M059J (cell line): ENCODE measurements at places on chromosomes 2 and 18.

- DNase-seq = no peak
These were observed 179.6 kb downstream of the BARD1 start for GRCh38 chr2:214629875-214630274.

DNA sequence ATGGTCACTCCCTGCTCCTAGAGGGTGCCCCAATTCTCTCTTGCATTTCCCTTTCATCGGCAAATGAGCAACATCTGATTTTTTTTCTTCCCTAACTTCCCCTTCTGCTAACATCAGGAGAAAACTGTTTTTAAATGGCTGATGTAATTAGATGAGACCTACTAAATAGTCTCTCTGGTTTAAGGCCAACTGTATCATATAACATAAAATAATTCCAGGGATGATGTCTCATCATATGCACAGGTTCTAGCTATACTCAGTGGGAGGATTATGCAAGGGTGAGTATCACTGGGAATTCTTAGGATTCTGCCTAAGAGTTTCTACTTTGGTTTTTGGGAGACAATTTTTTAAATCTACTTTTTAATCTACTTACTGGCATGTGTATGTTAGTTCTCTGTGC lies 193.4 kb downstream of the PARD3B start:
- DNase-seq = no peak

DNA sequence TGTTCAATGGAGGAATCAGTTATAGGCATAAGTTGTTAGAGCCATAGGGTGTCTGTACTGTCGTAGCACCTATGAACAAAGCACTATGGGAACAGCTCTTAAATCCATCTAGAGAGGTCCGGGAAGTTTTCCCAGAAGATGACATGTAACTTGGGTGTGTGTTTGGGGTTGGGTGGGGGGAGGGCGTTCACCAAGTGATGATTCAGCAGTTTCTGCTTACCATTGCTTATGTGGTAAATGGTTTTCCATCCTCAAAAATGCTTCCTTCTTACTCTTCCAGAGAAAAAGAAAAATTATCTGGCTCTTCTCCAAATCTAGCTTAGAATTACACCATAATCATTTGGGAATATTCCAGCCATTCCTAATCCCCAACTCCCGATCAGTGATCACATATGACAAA lies 361.1 kb upstream of the ZNF521 start:
- no peak for DNase-seq

GRCh38 chr18:49558356-49558755 lies 3.5 kb upstream of the LIPG start:
- no peak for DNase-seq

GRCh38 chr2:55092439-55092838 lies 42.2 kb upstream of the RTN4 start:
- DNase-seq = no peak

DNA sequence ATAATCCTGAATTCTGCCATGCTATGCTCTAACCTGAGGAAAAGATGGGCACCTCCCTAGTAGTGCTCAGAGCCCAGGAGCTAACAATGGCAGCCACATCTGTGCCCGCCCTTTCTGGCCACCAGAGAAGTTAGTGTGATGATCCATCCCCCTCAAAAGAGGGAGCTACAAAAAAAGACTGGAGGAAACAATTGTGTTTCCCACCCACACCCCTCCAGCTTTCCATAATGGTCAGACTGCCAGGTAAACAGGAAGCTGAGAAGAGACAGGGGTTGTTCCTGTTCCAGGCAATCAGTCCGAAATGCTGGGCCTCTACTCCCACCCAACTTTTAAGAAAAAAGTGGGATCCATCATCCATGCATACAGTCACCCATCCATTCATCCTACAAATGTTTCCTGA lies 3.2 kb downstream of the TBC1D8 start:
- no peak for DNase-seq

DNA sequence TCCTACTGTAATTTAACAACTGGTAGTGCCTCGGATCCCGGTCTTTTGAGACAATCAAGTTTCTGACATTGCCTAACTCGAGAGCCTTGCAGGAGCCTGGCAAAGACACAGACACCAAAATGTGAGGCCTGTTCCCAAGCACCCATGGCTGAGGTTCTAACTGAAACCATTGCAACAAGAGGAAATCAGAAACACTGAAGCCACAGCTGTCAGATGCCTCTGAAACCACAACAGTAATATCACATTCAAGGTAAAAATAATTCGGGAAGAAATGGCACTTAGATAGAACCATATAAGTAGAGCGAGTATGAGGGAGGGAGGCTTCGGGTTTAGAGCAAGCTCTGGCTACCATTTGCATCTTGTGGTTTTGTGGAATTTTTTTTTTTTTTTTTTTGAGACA lies 285.9 kb downstream of the FBXO15 start:
- DNase-seq = no peak

DNA sequence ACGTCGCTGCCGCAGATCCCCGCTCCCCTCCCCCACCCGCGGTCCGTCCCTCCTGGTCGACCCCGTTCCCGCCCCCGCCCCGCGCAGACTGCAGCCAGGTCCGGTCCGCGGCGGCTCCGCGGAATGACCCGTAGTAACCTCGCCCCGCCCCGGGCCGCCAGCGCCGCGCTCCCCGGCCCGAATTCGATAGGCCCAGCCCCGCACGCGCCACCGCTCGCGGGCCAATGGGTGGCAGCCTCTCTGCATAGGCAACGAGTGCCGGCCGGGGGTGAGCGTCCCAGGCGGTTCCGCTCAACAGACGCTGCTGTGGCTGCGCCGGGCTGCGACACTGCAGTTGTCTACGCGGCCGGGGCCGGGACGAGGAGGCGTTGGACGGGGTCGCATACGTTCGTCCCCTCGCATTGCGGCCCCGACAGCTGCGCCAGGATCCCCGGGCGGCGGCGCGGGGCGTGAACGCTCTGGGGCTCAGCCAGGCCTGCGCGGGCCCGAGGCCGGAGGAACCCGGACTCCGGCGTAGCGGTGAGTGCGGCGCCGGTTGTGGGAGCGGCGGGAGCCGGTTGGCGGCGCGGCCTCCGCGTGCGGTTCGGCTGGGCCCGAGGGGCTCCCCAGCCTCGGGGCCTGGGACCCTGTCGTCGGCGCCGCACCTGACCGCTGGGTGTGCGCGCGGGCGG lies at the start of gene ACSL3:
ACSL3 (plus strand) TSS at position 297 of the 671 bp plus-strand sequence. CDS start 47,737 bp downstream, outside the sequence.
- DNase-seq = peak; percentile 92

- no peak for DNase-seq
These were observed 40.1 kb downstream of the EPB41L3 start for GRCh38 chr18:5503740-5504139.

DNA sequence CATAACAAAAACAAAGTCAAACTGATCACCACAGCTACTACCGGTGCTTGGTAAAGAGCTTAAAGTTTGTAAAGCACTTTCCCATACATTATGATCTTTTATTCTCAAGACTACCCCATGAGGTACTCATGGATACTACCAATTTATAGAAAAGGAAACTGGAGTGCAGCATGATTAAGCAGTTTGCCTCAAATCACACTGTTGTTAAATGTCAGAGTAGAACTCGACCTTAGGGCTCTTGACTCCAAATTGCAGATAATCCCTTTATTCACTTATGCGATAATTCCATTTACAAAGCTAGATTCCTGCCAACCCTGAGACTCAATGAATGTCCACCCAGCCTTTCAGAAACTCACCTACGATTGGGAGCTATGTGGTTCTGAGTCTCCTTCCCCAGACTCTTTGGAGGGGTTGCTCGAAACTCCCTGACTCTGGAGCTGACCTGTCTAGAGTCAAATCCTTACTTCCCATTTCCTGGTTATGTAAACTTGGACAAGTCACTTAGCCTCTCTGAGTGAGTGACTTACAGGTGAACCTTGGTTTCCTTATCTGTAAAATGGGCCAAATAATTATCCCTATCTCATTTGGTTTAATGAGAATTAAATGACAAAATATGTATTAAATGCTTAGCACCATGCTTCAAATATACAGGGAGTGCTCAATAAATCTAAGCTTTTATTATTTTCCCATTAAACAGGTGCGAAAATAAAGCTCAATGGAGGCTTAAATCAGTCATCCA lies 47.4 kb downstream of the PSD4 start:
- no peak for DNase-seq

DNA sequence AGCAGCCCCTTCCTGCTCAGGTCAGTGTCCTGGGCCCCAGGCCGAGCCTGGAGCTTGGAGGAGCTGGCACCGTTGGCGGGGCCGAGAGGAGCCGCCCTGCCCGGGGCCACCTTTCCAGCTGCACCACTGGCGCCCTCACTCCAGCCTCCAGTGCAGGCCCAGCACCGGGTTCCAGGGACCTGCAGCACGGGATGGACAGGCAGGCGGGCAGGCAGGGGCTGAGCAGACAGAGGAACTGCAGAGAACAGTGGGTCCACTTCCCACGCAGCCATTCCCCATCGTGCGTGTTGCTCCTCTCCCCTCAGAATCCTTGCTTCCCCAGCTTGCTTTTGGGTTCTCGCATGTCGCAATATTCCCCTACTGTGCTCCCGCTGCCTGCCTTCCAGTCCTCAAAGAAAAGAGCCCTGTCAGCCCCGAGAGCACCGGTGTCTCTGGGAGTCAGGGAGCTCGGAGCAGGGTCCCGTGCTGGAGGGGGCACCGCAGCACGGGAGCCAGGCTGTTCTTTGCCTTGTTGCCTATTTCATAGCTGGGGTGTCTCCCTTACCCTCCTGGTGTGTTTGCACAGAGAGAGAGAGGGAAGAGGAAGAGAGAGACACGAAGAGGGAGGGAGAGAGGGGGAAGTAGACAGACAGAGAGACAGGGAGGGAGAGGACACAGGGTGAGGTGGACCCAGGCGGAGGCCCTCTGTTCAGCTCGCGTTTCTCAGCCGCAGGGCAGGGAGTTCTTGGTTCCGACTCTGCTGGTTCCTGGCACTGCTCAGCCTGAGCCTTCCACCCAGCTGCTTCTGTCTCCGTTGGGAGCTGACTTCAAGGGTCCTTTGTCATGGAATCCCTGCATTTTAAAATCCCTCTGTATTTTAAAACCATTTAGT lies 126.0 kb downstream of the MBP start:
- DNase-seq = no peak

DNA sequence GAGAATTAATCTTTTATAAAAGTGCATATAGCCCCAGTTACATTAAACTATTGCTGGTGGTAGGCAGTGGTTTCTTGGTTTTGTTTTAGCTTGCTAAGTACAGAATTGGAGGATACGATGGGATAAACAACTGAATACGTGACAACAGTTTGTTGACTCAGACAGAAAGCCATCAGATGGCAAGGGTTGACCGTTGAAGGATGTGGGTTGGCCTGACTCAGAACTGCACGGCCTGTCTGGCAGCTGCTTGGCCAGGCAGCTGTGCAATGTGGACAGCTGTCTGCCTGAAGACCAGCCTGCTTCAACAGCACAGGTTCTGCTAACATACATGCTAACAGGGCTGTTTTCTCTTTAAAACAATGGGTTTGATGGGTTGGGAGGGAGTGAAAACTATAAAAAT lies 46.6 kb downstream of the PRKRA start:
- DNase-seq = peak; percentile 84

DNA sequence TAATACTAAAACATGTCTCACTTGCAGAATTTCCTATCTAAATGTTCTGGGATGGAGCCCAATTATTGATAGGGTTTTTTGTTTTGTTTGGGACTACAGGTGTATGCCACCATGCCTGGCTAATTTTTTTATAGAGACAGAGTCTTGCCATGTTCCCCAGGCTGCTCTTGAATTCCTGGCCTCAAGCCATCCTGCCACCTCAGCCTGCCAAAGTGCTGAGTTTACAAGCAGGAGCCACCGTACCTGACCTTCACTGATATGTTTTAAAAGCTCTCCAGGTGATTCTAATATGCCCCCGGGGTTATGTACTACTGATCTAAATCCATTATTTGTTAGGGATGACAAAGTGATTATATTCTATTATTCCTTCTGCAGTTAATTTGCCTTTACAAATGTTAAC lies 2.2 kb downstream of the ELAC1 start:
- peak; percentile 48 for DNase-seq

- no peak for DNase-seq
These were observed 71.0 kb downstream of the GALNT14 start for GRCh38 chr2:31067259-31067658.

GRCh38 chr2:13919981-13920382 lies 712.5 kb upstream of the LRATD1 start:
- no peak for DNase-seq

DNA sequence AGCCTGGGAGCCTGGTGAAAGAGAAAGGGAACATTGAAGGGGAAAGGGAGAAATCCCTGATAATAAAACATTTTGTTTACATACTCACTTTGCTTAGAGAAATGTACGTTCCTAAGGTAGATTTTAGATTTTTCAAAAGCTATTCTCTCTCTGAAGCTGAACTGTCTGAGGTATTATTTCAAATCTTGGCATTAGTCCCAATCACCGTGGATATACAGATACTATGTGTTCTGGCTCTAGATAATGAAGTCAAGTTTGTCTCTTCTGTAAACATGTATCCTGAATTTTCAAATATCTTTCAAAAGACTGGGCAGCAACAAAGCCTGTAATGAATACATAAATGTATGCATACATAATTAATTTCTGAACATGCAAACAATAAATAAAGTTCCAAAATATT lies 1104.2 kb upstream of the FAM98A start:
- DNase-seq = no peak

DNA sequence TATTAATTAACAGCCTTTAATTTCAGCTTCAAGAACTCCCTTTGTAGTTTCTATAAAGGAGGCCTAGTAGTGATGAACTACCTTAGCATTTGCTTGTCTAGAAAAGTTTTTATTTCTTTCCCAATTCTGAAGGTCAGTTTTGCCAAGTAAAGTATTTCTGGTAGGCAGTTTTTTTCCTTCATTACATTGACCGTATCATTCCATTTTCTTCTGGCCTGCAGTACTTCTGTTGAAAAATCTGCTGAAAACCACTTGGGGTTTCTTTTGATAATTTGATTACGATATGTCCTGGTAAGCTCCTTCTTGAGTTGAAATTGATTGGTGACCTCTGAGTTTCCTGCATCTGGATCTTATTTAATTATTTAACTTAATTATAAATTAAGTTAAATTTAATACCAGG lies 691.8 kb downstream of the TSN start:
- DNase-seq = no peak

DNA sequence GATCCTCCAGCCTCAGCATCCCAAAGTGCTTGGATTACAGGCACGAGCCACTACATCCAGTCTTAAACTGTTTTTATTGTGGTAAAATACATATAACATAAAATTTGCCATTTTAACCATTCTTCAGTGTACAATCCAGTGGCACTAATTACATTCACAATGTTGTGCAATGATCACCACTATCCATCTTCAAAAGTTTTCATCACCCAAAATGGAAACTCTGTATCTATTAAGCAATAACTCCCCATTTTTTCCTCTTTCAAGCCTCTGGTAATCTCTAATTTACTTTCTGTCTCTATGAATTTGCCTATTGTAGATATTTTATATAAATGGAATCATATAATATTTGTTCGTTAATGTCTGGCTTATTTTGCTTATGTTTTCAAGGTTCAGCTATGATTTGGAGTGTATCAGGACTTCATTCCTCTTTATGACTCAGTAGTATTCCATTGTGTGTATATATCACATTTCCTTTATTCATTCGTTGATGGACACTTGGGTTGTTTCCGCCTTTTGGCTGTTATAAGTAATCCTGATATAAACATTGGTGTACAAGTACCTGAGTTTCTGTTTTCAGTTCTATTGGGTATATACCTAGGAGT lies 71.8 kb downstream of the GFPT1 start:
- DNase-seq = no peak

- DNase-seq = no peak
These were observed 108.8 kb downstream of the RBMS1 start for GRCh38 chr2:160384791-160385190.
